ENCODE measurements at places on chromosomes 16 and 17.

DNA sequence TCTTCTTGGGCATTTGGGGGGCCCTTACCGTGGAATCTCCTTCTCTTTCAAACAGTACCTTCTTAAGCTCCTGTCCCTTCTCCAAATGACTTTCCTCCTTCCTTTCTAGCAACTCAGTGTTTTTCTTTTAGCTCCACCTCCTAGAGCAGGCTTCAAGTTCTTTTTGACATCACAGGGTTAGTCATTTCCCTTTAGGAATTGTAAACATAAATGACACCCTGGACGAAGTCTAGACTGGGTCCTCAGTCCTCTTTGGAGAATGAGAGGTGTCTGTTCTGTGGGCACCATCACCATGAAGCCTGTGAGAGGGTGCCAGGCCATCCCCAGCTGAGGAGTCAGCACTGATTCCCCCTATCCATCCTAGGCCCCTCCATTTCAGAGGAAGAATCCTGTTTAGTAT is 94.7 kb downstream of the SALL1 start:
- no peak for DNase-seq

DNA sequence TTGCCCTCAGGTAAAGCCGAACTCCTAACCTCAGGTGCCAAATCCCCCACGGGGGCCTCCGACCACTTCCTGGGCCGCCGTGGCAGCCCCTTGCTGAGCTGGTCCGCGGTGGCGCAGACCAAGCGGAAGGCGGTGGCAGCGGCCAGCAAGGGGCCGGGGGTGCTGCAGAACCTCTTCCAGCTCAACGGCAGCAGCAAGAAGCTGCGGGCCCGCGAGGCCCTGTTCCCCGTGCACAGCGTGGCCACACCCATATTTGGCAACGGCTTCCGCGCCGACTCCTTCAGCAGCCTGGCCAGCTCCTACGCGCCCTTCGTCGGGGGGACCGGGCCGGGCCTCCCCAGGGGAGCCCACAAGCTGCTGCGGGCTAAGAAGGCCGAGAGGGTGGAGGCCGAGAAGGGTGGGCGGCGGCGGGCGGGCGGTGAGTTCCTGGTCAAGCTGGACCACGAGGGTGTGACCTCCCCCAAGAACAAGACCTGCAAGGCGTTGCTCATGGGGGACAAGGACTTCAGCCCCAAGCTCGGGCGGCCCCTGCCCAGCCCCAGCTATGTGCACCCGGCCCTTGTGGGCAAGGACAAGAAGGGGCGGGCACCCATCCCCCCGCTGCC is 51.6 kb downstream of the ACTG1 start:
- DNase-seq = no peak

- DNase-seq = no peak
These were observed 9.5 kb upstream of the IGFBP4 start for GRCh38 chr17:40433551-40434415.

GRCh38 chr16:88881007-88881615 is 14.7 kb upstream of the PABPN1L start:
- no peak for DNase-seq

- DNase-seq = no peak
These were observed 2.1 kb upstream of the CCDC154 start for GRCh38 chr16:1446296-1447080.

DNA sequence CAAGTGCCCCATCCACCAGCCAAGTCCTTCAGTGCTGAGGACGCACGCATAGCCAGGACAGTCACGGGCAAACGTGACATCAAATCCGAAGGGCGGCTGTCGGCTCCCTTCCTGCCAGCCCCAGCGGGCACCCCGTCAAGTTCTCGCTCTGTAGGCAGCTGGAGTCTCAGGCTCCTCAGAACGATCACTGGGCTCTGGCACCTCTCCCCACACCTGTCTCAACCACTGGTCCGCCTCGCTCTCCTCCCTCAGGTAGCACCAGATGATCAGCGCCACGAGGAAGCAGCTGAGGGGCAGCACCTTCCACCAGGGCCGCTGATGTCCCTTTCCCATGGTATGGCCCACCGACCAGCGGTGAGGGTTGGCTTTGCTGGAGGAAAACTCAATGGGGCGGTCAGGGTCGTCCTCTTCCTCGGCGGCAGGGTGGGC is 422 bp downstream of the UQCC4 start:
- no peak for DNase-seq

DNA sequence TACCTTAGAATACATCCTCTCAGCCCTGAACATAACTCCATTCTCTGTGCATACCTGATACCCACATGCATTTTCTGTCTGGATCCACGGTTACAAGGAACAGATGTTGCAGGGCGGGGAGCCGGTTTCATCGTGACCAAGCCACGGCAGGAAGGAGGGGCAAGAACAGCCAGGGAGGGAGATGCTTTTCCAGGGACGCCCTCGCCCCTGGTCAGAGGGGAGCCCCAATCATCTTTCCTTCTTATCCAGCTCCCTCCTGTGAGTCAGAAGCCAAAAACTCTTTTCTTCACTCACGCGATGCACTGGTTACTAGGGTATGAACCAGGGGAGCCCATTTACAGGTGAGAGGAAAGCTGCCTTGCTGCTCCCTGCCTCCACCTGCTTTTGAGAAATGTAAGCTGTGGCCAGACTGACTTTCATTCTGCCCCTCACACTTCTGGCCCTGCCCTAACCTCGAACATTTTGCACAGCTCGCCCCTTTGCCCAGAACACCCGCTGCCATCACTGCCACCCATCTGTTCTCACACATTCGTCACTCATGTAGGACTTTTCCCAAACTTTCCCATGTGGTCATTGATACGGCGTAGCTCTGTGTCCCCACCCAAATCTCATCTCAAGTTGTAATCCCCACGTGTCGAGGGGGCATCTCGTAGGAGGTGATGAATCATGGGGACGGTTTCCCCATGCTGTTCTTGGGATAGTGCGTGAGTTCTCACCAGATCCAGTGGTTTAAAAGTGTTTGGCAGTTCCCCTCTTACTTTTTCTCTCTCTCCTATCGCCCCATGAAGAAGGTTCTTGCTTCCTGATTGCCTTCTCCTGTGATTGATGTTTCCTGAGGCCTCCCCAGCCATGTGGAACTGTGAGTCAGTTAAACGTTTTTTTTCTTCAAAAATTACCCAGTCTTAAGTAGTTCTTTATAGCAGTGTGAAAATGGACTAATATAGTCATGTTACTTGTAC is 20.5 kb downstream of the FOXL1 start:
- DNase-seq = peak; percentile 73
